ENCODE measurements at places on chromosomes 2 and 18.

- no peak for DNase-seq
Measured at GRCh38 chr2:158091647-158092046, 10.0 kb upstream of the UPP2 start.

- no peak for DNase-seq
Measured at GRCh38 chr2:16272038-16272788, 331.9 kb downstream of the MYCN start.

GRCh38 chr2:197052356-197052755 lies 125.8 kb upstream of the PGAP1 start:
- no peak for DNase-seq

- no peak for DNase-seq
Measured at GRCh38 chr2:39836638-39837037, 57.6 kb upstream of the THUMPD2 start.

- no peak for DNase-seq
Measured at GRCh38 chr18:76457475-76457874, 37.6 kb downstream of the ZNF516 start.

GRCh38 chr2:240469740-240470139 lies 34.3 kb downstream of the GPC1 start:
- no peak for DNase-seq

DNA sequence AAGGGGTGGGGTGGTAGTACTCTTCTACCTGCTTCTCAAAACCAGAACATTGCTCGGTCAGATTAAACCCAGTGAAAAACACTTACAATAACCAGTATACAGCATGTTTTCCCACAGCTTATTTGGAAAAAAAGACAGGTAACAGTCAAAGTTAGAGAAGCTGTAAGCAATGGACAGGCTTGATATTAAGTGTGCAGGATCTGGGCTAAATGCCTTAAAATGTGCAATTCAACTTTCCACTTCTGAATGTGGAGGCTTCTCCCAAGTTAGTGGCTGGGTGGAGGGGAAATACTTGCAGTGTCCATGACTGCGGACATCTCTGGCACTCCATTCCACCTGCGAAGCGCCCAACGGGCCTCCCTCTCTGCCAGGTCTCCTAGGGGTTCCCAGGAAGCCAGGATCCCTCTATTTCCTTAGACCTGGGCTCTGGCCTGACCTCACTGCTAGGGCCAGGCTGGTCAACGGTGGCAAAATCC lies 5.3 kb downstream of the ZEB2 start:
- DNase-seq = no peak

GRCh38 chr2:60818272-60818671 lies 62.2 kb downstream of the PAPOLG start:
- DNase-seq = no peak

- no peak for DNase-seq
Measured at GRCh38 chr2:14517731-14518130, 114.8 kb upstream of the LRATD1 start.

DNA sequence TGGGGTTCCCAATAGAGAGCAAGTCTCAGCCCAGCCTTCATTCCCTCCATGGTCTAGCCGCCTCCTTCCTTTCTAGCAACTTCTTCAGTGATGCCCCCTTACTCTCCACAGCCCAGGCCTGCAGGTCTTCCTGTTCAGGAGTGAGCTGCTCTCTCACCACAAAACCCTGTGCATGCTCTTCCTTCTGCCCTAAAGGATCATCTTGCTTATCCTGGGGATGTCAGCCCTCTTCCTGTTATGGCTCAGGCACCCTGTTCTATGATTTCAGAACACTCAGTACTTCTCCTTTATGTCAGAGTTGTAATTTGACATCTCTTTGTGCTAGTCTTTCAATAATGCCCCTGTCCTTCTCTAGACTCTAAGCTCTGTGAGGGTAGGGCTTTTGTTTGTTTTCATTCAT lies 19.4 kb downstream of the TMEM178A start:
- no peak for DNase-seq

GRCh38 chr2:68834737-68835376 lies 36.3 kb downstream of the BMP10 start:
- no peak for DNase-seq

- DNase-seq = no peak
Measured at GRCh38 chr2:211498551-211499205, 942.3 kb downstream of the CPS1 start.

GRCh38 chr2:150978053-150978452 lies 283.6 kb downstream of the RBM43 start:
- DNase-seq = no peak

- DNase-seq = no peak
Measured at GRCh38 chr2:132965460-132965859, 295.5 kb upstream of the LYPD1 start.

DNA sequence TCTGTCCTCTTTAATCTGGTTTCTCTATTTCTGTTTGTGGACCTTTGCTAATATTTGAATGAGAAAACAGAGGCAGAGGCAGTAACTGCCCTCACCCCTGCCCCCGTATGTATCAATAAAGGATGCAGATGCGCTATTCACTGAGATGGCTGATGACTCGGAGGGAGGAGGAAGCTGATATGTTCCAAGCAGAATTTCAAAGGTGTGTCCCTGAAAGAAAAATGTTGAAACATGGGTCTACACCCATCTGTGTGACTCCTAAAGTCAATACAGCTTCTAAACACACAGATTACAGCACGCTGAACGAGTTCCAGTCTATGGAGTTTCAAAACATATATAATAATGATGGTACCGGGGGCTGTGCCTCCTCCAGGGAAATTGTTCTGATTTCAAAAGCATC lies 38.8 kb downstream of the EPHA4 start:
- DNase-seq = no peak

GRCh38 chr18:25349131-25349925 lies 2.6 kb downstream of the ZNF521 start:
- DNase-seq = no peak

GRCh38 chr2:180128861-180129260 lies 121.8 kb upstream of the CWC22 start:
- DNase-seq = no peak

GRCh38 chr2:43458014-43458628 lies 137.7 kb downstream of the THADA start:
- no peak for DNase-seq
